Esophagus muscularis mucosa (tissue), 4 donors: ENCODE measurements at places on chromosomes 5 and 9. TPM values are rescaled to one million over a fixed set of nuclear protein-coding genes. Genes with fewer than 3 reads are reported as not detected.

DNA sequence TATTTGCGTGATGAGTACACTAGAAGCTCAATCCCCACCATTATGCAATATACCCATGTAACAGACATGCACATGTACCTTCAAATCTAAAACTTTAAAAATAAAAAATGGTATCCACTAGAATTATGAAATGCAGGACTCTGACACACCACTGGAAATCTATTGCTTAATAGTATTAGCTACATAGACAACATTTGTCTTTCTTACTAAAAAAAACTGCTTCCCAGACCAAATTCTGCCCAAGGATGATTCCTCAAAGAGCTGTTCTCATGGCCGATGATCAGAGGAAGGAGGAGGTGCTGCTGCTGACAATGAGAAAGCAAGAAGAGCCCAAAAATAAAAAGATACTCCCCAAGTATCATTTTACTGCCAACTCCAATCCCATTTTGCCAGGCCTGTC is 67.2 kb downstream of the TTC39B start:
- H3K4me3 ChIP-seq: no peak overlapping the region
- no peak for DNase-seq
- peak overlapping the region; percentile 61 for H3K27ac ChIP-seq

DNA sequence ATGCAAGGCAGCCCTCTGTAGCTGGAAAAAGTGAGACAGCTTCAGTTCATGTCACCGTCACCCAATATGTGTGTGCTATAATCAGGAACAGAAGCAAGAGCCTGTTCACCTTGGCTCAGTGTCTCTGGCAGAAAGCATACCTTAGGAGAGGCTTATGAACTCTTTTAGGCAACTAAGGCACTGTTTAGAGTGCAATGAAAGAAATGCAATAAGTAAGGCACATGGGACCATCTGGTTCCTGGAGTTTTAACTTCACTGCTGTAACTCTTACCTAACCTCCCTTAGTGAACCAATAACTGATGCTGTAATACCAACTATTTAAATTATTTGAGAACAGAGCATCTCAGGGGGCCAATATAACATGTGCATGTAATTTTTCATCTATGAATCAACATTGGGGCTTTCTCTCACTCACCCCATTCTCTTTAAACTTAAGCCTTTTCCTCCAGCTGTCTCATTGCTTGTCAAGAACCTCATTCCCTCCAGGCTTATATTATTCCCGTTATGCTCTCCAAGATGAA is 32.4 kb downstream of the C9 start:
- H3K4me1 ChIP-seq: no peaks in the 10 kb centered on the region
- no peak overlapping the region for H3K4me3 ChIP-seq
- H3K27ac ChIP-seq: no peak overlapping the region
- no peaks in the 10 kb centered on the region for H3K36me3 ChIP-seq
- H3K27me3 ChIP-seq: no peaks in the 10 kb centered on the region

- no peak overlapping the region for H3K27ac ChIP-seq
- no peak for DNase-seq
- H3K4me3 ChIP-seq: no peak overlapping the region
- no peaks in the 10 kb centered on the region for H3K36me3 ChIP-seq
- H3K27me3 ChIP-seq: no peaks in the 10 kb centered on the region
These were observed 375.6 kb downstream of the OSTF1 start for GRCh38 chr9:75463871-75464270.

Gene COQ4
- 34.0 TPM for total RNA-seq

DNA sequence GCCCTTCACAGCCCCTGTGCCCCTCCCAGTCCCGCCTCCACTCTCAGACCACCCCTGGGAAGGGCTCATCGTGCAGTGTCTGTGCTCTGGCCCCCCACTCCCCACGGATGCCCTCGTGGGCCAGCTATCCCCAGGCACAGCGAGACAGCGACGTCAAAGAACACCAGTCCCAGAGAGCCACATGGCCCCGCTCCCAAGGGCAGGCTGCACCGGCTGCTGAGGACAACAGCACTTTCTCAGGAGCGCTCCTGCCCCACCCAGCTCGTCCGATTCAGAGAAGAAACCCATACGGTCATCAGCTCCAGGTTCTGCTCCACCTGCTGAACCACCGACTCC is 4.8 kb upstream of the SNAPC4 start:
- peaks cover 61% of the 10 kb centered on the region for H3K36me3 ChIP-seq
- no peak for DNase-seq
- peaks cover 22% of the 10 kb centered on the region for H3K4me1 ChIP-seq
- no peaks in the 10 kb centered on the region for H3K27me3 ChIP-seq

Gene ARID3C
- total RNA-seq: not detected
